ENCODE measurements at places on chromosomes 1 and 21. TPM values are rescaled to one million over a fixed set of nuclear protein-coding genes. Genes with fewer than 3 reads are reported as not detected.

CRNN gene
- total RNA-seq, result not detected

KRTAP7-1 gene
- not detected for total RNA-seq

CR2 gene
- not detected for total RNA-seq

POLR3GL gene
- total RNA-seq, result 25.7 TPM

All from upper lobe of left lung (tissue), 6 donors.